ENCODE measurements at places on chromosomes 7 and 10.

- DNase-seq, result no peak
These were observed 30.7 kb downstream of the HTRA1 start for GRCh38 chr10:122492006-122492405.

- no peak for DNase-seq
These were observed 396.7 kb downstream of the EXOC4 start for GRCh38 chr7:133649593-133649992.

DNA sequence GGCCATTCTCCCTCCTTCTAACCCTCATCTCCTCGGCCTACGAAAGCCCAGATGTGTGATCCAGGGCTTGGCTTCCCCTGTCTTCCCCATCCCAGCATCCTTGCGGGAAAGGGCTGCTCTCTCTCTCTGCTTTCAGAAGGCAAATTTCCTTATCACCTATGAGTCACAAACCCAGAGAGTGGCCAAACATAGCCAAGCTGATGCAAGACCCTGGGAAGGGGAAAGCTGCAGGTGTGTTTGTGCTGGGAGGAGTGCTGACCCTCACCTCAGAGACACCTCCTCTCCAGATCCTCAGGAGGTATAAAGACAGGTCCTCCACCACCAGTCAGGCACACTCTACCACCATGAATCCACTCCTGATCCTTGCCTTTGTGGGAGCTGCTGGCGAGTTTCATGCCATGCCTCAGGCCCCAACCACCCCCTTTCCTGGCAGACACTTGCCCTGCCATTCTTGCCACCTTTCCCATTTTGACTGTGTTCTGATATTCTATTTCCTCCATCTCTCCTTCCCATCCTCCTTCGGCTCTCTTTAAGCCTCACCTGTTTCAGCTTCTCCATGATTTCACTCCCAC, 10.6 kb upstream of the PRSS2 start:
- DNase-seq, result no peak

- DNase-seq, result no peak
These were observed 37.2 kb downstream of the TMEM120A start for GRCh38 chr7:75957021-75957736.

DNA sequence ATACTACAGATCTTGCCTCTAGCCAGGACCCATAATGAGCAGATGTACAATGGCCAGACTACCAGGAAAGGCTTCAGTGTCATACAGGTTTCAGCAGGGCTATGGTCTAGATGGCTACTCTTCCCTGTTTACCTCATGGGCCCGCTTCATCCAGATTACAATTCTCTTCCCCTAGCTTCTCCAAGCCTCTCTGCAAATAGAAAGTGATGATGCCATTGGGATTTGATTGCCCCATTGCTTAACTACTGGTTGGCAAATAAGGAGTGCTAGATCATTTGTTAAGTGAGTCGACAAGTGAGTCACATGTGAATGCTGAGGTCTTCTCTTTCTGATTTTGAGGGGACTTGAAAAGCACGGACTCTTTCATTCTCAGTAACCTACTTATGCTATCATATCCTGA, 361.5 kb upstream of the LRRTM3 start:
- DNase-seq, result no peak

GRCh38 chr10:71888248-71888622, 37.2 kb upstream of the PSAP start:
- DNase-seq, result no peak

DNA sequence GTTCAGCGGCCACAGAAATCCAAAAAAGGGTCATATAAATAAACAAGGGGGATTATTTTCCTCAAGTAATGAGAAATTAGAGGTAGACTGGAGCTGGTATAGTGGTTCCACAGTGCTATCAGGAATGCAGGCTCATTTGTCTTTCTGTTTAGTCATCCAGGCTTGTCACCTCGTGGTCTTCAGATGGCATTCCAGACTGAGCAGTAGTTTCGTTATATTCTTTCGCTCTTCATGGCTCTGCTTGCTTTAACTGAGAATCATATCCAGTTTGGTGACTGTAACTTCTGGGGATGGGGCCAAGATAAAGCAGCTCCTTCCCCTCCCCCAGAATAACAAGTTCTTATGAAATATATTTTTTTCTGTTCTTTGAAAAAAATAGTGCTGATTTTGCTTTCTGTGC, 9.5 kb downstream of the ANKIB1 start:
- DNase-seq, result no peak

DNA sequence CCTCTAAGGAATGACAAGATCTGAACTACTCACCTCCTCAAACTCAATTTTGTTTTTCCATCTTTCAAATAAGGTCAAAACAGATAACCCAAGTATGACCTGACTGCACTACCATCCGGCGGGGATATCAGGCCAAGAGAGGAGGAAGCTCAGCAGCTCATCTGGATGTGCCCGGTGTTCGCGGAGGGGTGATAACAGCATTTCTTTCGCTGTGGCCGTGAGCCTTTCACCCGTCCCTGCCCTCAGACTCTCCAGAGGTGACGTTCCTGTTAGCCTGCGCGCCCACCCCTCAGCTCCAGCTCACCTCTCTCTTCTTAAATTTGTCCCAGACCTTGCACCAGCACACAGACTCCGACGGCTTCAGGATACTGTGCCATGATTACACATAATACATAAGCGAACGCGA, 526 bp downstream of the ZNF248 start:
- peak; percentile 8 for DNase-seq

DNA sequence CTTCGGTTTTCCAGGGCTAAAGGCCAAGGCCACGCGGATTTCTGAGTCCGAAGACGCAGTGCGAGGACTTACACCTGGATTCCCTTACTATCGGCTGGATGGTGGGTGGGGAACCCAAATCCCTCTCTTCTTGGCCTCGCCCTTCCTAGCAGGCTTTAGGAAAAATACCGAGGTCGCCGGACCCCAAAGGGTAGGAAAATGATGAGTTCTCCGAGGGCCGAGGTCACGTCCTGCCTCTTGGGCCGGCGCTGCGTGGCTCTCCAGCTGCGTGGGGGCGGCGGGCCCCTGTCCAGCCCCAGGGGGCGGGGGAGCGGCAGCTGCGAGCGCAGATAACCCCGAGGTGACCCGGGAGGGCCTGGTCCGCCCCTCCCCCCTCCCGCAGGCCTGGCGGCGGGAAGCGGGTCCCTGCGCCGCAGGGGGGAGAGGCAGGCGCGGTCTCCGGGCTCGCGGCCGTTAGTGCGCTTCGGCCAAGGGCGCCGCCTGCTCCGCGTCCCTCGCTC, 805 bp upstream of the HMX3 start:
- no peak for DNase-seq

- peak; percentile 67 for DNase-seq
These were observed 50.6 kb downstream of the PWWP2B start for GRCh38 chr10:132447446-132448247.

GRCh38 chr7:154794147-154794780, 208.7 kb downstream of the PAXIP1 start:
- DNase-seq, result no peak

- DNase-seq, result no peak
These were observed 85.1 kb upstream of the FAM20C start for GRCh38 chr7:107233-107632.

DNA sequence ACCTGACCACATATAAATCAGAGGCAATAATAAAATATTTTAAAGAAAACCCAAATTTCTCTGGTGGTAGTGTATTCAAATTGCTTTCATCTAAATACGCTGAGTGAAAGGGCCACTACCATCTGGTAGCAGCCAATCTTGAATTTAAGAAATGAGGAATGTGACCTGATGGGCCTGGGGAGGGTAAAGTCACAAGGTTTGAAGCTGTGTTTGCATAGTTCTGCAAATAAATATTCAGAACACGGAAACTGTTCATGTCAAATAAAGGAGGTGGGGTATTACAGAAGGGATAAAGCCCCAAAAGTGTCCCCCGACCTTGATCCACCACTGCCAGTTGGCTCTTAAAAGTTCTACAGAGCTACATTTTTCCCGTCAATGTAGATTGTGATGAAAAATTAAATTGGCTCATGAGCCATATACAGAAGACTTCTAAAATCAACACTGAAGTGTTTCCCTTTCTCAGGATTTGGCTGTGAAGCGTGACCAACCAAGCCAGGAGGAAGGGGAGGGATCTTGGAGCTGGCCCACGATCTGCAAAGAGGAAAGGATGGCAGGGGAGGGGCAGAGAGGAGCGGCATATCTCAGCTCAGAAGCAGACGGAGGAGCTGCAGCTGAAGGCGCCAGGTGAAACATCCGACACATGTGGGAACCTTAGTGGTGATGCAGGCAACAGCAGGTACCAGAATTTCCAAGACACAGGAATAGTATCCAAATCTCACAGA, 39.6 kb downstream of the MPP7 start:
- DNase-seq, result no peak

- DNase-seq, result no peak
These were observed 44.7 kb upstream of the PITRM1 start for GRCh38 chr10:3217301-3217700.

DNA sequence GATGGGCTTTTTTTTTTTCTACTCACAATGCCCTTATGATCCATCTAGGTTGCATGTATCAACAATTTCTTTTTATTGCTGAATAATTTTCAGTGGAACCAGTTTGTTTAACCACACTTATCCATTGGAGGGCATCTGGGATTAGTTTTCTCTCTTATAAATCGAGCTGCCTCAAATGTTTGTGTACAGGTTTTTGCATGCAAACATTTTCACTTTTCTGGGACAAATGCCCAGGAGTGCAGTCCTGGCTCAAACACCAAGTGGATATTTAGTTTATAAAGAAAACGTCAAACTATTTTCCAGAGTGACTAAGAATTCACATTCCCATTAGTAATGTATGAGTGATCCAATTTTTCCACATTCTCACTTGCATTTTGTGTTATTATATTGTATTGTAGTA, 313.4 kb downstream of the CXCL12 start:
- DNase-seq, result no peak

- DNase-seq, result peak; percentile 1
These were observed 228.3 kb downstream of the CALN1 start for GRCh38 chr7:72183835-72184234.

DNA sequence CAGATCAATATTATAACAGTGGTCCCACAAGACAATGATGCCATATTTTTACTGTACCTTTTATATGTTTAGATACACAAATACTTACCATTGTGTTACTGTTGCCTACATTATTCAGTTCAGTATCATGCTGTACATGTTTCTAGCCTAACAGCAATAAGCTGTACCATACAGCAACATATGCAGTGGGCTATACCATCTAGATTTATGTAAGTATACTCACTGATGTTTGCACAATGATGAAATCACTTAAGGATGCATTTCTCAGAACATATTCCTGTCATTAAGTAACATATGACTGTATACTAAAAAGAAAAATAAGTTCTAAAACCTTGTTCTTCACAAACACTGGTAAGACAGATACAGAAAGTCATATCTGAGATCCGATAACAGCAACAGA, 468.6 kb upstream of the SEMA3A start:
- DNase-seq, result no peak

GRCh38 chr10:50447691-50448090, 176.1 kb downstream of the SGMS1 start:
- peak; percentile 23 for DNase-seq

DNA sequence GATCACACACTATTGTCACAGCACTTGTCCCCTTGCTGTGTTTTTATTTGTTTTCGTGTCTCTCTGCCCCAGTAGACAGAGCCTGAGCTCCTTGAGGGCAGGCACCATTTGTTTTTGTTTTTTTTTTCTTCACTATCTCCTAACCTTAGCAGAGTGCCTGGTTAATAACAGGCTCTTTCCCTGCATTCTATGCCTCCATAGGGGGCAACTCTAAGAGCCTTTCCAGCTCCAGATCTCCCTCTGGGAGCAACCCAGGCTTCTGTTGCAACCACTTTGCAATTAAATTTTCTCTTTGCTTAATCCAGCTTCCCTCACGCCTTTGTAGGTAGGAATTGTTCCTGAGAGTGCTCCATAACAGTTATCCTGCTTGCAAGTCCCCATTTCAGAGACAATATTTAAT, 148.4 kb downstream of the PLXDC2 start:
- DNase-seq, result no peak

DNA sequence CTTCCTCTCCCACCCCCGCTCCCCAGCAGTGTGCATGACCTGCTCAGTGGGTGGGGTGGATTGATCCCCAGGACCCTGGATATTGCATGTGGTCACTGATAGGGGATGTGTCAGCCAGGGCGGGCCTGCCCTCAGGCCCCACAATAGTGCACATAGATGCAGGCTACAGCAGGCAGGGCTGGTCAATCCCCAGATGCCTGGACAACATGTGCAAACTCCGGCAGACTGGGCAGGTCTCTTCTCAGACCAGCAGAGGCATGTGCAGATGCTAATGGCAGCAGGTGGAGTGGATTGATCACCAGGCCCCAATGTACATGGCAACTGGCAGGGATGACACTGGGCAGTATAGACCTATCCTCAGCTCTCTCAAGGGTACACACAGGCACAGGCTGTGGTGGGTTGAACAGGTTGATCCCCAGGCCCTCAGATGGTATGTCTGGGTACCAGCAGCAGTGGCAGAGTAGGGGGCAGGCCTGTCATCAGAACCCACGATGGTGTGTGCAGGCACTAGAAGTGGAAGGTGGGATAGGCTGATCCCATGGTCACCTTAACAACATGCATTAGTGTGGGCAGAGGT, 98.6 kb downstream of the LANCL2 start:
- DNase-seq, result no peak

DNA sequence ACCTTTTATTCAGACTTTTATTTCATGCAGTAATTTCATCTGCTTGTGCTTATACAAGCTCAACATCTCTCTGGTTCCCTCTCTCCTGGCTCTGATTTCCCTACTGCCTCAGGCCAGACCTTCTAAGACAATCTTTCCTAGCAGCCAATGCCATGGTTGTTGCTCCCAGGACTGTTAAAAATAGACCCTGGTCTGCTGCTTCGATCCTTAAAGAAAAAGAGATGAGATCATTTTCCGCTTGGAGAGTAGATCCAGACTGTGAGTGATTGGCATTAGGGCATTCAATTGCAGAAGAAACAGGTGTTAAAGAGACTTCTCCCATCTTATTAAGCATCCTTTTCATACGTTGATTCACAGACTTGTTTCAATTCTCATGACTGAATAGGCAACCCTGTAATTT, 68.4 kb upstream of the ITGB1 start:
- DNase-seq, result no peak

GRCh38 chr7:7159063-7159658, 23.2 kb upstream of the C1GALT1 start:
- DNase-seq, result peak; percentile 54

GRCh38 chr10:60182691-60183090, 207.0 kb downstream of the ANK3 start:
- no peak for DNase-seq

DNA sequence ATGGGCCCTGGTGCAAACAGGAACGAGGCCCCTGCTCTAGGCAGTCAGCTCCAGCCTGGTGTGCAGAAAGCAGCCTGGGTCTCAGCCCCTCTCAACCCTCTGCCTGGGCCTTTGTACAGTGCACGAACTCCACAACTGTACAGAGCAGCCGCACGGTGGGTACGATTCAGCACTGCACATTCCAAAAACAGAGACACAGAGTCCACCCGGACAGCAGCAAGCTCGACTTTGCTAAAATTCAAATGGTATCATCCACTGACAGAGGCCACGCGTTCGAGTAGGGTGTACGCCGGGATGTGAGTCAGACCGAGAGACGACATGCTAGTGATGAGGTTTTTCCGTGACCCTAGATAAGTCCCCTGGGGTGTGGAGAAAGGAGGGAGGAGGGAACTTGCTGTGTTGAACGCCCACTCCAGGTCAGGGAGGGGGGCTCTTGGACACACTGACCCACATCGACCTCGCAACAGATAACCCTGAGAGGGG, 65.6 kb upstream of the PDGFA start:
- no peak for DNase-seq
